ENCODE measurements at places on chromosomes 2 and 18.

GRCh38 chr2:68577183-68577582 is 66.2 kb upstream of the PROKR1 start:
- no peak for DNase-seq

GRCh38 chr2:228841877-228842276 is 429.2 kb downstream of the PID1 start:
- DNase-seq, result no peak

DNA sequence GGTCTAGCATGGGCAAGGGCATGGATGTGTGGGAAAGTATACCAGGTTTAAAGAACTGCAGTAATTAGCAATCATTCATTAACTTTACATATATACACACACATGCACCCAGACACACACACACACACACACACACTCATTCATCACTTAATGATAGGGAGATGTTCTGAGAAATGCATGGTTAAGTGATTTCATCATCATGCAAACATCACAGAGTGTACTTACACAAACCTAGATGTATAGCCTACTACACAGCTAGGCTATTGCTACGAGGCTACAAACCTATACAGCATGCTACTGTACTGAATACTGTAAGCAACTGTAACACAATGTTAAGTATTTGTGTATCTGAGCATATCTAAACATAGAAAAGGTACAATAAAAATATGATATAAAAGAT is 83.6 kb downstream of the COLEC12 start:
- DNase-seq, result no peak

GRCh38 chr2:229686122-229686919 is 28.0 kb downstream of the DNER start:
- no peak for DNase-seq

- no peak for DNase-seq
Observed at GRCh38 chr2:96618596-96619283, 19.4 kb downstream of the KANSL3 start.

DNA sequence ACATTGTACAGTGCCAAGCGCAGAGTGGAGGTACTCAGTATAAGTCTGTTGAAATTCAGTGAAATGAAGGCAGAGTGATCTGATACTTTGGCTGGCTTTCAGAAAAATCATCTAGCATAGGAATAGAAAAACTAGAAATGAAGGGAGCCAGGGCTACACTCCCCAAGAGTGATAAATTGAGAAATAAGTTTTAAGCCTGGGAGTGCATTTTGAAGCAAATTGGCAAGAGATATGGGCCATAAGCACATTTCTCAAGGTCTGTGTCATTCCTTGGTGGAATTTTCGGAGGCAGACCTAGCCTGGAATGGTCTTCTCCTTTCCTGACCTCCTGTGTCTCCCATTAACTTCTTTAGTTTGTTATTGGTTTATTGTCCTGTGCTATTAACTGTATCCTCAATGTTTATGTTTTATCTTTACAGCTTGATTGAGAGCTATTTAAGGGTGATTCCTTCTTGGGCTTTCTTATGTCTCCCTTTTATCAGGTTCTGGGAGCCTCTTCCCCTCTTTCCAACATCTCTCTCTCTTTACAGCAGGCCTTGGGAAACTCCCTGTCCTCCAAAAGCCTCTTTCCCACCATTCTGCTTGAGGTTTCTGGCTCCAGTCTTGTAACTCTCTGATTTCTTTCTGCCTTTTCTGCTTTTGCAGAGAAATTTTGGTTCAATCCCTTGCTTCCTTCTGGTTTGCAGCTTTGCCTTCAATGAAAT is 649.5 kb downstream of the SLC4A3 start:
- DNase-seq, result no peak

GRCh38 chr2:177394594-177394973 is 2.0 kb downstream of the AGPS start:
- DNase-seq, result no peak

GRCh38 chr2:137228566-137228965 is 463.2 kb downstream of the THSD7B start:
- no peak for DNase-seq

- no peak for DNase-seq
Observed at GRCh38 chr2:173300458-173300857, 54.2 kb upstream of the CDCA7 start.

All from psoas muscle (tissue), 8 donors.